G401 (cell line): ENCODE measurements at places on chromosomes 1 and 21. TPM values are rescaled to one million over a fixed set of nuclear protein-coding genes. Genes with fewer than 3 reads are reported as not detected.

- DNase-seq = no peak
These were observed 40.5 kb upstream of the RALGPS2 start for GRCh38 chr1:178684542-178685000.

GRCh38 chr1:6484826-6485167 lies 6.7 kb downstream of the PLEKHG5 start:
- peak; percentile 33 for DNase-seq

DNA sequence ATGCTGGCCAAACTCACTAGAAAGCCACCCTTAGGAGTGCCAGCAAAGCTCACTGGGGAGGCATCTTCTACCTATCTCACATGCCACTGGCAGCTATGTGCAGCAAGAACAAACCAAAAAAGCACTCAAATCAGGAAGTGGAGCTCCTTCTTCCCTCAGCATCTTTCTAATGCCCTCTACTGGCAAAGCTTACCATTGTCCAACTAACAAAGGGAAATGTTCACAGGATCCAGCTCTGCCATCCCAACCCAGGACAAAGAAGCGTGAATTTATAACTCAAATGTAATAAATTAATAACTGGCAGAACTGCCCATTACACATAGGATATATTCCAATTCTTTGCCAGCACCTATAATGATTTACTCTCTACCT lies 38.9 kb downstream of the LEPR start:
- peak; percentile 64 for DNase-seq

DNA sequence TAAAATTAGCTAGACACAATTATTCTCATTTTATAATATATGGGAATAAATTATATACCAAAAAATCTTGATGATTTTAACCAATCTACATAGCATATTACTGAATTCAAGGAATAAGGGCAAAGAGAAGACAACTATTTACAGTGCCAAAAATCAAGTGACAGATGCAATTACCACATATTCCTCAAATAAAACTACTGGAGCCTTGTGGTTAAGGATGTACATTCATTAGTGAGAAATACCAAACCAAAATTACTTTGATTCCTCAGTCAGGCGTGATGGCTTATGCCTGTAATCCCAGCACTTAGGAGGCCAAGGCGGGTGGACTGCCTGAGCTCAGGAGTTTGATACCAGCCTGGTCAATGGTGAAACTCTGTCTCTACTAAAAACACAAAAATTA lies 68.8 kb upstream of the RBM34 start:
- DNase-seq = no peak

DNA sequence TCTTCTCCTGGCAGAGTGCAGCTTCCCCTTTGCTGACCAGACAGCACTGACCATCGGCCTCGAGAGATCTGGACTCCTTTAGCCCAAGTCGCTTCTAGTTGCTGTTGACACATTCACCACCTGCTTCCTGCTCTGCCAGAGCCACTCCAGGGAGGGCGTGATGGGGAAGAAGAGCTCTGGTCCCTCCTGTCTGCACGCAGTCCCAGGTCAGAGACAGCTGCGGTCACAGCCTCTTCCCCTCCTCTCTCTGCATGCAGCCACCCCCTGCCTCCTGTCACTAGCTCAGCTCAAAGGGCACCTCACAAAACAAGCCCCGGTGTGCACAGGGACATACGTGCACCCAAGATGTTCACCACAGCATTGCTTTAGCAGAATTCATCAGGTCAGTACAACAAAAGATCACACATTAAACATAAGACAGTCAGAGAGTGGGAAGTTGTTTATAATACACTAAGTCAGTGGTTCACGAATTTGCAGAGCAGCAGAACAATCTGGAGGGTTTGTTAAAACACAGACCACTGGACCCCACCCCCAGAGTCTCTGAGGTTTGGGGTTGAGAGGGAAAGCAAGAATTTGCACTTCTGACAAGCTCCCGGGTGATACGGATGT lies 132.9 kb downstream of the SYF2 start:
- peak; percentile 8 for DNase-seq

- DNase-seq = peak; percentile 79
These were observed 19.5 kb downstream of the MAP7D1 start for GRCh38 chr1:36175137-36176095.

DNA sequence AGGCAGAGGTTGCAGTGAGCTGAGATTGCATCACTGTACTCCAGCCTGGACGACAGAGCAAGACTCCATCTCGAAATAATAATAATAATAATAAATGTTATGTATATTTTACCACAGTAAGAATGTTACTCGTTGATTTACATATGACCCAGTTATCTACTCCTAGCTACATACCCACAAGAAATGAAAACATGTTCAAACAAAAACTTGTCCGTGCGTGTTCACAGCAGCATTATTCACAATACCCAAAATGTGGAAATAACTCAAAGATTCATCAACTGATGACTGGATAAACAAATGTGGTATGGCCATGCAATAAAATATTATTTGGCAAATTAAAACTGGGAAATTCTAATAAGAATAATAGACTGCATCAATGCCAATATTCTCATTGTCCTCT lies 31.7 kb upstream of the ENSA start:
- no peak for DNase-seq

DNA sequence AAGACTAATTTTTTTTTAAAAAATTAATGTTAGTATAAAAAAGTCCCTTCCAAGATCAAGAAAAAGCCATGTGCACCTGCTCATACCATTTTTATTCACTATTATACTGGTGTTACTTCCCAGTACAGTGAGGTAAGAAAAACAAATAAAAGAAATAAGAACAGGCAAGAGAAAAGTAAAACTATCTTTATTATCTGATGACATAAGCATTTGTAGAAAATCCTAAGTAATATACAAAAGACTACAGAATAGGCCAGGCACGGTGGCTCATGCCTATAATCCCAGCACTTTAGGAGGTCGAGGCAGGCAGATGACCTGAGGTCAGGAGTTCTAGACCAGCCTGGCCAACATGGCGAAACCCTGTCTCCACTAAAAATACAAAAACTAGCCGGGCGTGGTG lies 65.3 kb downstream of the SRSF11 start:
- DNase-seq = no peak

DNA sequence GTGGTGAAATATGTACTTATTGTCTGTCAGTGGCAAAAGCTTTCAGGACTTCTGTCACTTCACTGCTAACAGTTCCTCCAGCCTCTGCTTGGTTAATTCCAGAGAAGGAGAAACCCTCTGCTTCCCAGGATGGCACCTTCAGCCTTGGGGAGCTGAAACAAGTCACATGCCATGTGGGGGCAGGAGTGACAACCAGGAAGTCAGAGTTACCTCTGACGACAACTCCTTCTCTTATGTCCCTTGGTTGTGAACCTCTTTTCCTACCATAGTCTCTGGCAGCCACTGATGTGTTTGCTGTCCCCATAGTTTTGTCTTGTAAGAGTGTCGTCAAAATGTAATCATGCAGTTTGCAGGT lies 53.6 kb downstream of the FCRL5 start:
- DNase-seq = no peak

GRCh38 chr1:57165546-57165945 lies 199.7 kb upstream of the C8B start:
- DNase-seq = no peak

DNA sequence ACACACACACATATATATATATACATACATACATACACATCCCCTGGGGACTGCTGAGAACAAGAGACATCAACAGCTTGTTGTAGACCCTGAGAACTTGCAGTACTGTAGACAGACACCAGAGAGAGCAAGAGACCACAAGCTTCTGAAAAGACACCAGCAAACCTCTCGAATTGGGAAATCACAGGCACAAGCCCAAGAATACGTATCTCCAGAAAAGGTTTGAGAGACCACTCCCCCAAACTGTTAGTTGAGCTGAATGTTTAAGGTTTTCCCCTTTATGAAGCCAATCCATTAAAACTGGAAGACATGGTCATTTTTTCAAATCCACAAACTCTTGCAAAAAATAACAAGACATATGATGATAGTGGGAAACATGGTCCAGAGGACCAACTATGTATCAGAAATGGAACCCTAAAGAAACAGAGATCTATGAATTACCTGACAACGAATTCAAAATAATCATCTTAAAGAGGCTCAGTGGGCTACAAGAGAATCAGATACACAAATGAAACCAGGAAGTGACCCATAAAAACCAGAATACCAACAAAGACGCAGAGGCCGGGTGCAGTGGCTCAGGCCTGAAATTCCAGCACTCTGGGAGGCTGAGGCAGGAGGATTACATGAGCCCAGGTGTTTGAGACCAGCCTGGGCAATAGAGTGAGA lies 45.1 kb downstream of the SLC2A1 start:
- DNase-seq = peak; percentile 62

- no peak for DNase-seq
These were observed 61.1 kb upstream of the RCOR3 start for GRCh38 chr1:211198111-211198510.

DNA sequence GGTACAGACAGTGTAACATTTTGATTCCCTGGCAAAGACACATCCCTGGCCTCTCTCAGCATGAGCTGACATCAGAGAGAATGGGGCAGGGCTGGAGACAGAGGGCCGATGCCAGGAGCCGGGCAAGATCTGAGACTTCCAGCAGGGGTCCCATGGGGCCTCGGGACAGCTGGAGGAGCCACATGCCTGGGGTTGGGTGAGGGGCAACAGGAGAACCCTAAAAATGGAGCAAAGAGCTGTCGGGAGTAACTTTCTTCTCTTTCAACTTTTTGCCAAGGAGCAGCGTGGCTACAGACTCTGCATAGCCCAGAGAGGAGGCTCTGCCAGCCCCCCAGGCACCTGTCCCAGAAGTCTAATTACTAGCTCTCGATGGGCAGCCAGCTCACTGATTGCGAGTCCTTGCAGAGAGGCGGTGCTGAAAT lies 130.8 kb downstream of the LACTBL1 start:
- peak; percentile 87 for DNase-seq

DNA sequence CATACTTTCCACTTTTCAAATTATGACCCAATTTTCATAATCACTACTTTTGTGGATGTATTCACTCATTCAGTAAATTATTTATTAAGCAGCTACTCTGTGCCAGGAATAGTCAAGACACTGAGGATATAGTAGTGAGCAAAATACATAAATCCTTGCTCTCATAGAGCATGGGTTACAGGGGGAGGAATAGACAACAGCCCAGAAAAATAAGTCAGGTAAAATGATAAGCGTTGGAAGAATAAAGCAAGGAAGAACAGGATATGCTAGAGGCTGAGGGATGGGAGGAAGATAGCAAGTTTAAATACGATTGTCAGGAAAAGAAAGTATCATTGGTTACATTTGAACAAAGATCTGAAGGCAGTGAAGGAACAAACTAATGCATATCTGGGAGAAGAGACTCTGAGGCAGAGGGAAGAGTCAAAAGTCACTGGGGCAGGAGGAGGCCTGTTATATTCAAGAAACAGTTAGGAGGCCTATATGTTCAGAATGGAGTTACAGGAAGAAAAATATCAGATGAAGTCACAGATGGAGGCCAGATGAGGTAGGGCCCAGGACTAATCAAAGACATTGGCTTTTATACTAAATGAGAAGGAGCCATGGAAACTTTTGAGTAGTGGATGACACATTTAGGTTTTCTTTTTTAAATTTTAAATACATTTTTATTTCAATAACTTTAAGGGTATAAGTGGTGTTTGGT lies 42.9 kb downstream of the SEC22B start:
- no peak for DNase-seq

GRCh38 chr1:198287916-198288315 lies 131.1 kb downstream of the NEK7 start:
- DNase-seq = no peak

- peak; percentile 4 for DNase-seq
These were observed 176.5 kb upstream of the HOOK1 start for GRCh38 chr1:59638231-59638711.

Gene NOS1AP
- total RNA-seq = 0.06 and 0.20 TPM in 2 replicates

Gene KHDRBS1
- total RNA-seq = 167 and 200 TPM in 2 replicates

Gene SPRR3
- not detected in 2 replicates for total RNA-seq

Gene C1orf216
- 18.0 and 18.4 TPM in 2 replicates for total RNA-seq

Gene TMEM82
- total RNA-seq = not detected in 2 replicates

Gene TESK2
- 4.3 and 7.6 TPM in 2 replicates for total RNA-seq

Gene HDGF
- total RNA-seq = 481 and 510 TPM in 2 replicates

Gene GLMP
- 0.92 and 3.3 TPM in 2 replicates for total RNA-seq
